ENCODE measurements at places on chromosomes 2 and 18. TPM values are rescaled to one million over a fixed set of nuclear protein-coding genes. Genes with fewer than 3 reads are reported as not detected.

LRRC30 gene
- total RNA-seq, result not detected

IFIH1 gene
- 9.1 TPM for total RNA-seq

SH3BP4 gene
- 113 TPM for total RNA-seq

PTPRN gene
- 1.2 TPM for total RNA-seq

DNA sequence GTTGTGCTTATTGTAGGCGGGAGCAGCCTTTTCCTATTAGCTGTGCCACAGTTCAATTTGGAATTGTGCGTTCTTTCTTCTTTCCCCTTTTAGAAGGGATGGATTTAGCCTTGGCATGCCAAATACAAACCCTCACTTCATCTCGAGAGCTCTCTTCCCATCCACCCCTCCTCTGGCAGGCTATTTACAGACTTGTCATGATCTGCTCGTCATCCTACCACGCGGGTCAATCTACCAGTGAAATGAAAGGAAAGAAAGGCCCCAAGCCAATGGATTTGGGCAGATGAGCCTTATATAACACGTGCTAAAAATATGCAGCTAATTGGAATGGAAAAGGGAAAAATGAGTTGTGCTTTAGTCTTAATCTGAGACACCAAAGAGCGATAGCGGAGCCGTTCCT is 277.5 kb downstream of the PRKCE start:
- DNase-seq, result no peak

- no peak for DNase-seq
Observed at GRCh38 chr2:149205143-149205542, 125.2 kb upstream of the LYPD6 start.

DNA sequence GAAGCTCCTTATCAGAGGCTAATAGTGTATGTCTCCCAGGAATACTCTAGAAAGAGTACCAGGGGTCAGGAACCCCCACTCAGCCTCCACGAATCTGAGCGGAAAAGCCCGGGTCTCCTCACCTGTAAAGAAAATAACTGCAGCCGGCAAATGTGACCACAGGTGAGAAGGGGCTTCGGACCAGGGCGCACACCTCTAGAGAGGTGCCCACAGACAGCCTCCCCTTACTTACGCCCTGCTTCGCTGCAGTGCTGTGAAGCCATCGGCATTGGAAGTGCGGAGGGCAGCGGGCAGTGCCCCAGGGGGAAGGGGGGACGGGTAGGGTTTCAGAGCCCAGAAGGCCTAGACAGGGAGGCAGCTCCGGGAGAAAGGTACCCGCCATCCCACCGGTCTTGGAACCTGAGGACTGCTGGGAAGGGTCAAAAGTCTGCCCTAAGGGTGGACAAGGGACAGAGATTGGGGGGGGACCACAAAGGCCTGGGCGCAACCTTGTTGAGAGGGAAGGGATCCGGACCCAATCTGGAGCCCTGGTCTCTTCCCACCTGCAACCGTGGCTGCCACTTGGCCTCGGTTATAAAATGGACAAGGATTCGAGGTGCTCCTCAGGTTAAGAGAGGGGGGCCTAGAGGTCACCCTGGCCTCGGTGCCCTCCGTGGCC is 642 bp upstream of the STEAP3 start:
- DNase-seq, result peak; percentile 86

DNA sequence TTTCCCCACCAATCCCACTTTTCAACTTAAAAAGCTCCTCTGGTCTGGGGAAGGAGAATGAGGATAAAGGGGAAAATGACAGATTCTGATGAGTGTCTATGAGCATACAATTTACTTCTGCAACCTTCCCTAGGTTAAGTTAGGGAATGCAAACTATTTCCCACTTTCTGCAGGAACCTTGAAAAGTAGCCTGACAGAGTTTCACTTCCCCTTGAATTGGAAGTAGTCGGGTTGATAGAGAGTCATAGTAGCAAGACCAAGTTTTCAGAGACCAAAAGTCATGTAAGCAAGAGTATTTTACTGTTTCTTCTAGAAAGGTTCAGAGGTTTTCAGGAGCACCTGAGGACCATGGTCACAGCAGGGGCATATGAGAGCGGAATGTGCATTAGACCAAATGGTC is 815.1 kb downstream of the CPS1 start:
- no peak for DNase-seq

- peak; percentile 69 for DNase-seq
Observed at GRCh38 chr2:71922499-71923142, 225.0 kb downstream of the CYP26B1 start.

DNA sequence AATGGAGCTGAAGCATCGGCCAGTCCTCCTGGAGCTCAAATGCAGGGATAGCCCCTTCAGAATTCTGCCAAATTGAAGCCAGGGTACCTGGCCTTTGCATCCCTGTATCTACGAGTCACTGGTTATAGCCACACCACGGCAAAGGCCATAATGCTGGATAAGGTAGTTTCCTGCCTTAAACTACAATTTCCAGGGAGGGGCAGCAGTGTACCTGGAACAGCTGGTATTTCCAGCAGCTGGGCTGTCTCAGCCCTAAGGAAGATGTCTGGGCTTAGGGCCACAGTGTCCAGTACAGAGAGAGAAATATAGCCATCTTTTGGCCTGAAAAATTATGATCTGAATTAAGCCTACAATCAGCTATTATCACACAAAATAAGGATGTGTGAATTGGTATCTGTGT is 180.3 kb downstream of the GCA start:
- DNase-seq, result no peak

DNA sequence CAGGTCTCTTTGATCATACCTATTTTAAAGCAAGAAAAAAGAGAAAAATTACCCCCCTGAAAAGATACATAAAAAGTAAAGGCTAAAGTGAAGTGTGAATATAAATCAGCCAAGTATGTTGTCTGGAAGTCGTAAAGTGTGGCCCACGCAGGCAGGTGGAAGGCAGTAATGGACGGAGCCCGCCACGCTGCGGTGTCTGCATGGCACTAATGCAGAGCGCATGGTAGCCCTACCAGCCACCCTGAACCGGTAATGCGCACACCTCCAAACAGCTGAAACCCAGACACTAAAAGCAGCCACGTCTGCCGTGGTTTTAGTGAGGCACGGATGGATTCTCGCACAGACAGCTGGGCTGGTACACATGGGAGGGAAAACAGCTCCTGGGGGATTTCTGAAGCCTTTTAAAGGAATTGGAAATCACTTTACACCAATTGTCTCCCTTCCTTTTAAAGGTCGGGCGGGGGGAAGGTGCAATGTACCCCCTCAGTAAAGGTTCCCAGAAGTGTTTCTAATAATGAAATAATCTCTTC is 615.2 kb downstream of the CNTNAP5 start:
- DNase-seq, result no peak

- no peak for DNase-seq
Observed at GRCh38 chr2:31011587-31011986, 126.7 kb downstream of the GALNT14 start.

DNA sequence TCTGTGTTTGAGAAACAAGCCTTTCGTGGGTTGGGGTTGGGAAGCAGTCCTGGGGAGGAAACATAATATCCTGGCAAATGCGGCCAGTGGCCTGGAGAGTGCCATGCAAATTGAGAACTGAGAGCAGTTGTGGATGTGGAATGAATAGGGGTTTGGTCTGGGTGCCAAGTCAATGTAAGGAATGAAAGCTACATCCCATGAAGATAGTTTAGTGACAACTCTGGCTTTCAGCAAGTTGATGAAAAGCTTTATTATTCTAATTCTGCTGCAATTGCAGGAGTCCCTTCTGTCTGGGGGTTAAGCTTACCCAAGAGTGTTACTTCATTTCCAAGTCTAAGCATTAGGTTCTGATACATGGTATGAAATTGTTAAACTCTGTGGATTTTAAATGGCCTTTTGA is 771.6 kb downstream of the DPP10 start:
- no peak for DNase-seq

- peak; percentile 21 for DNase-seq
Observed at GRCh38 chr2:45930396-45930792, 278.9 kb downstream of the PRKCE start.

DNA sequence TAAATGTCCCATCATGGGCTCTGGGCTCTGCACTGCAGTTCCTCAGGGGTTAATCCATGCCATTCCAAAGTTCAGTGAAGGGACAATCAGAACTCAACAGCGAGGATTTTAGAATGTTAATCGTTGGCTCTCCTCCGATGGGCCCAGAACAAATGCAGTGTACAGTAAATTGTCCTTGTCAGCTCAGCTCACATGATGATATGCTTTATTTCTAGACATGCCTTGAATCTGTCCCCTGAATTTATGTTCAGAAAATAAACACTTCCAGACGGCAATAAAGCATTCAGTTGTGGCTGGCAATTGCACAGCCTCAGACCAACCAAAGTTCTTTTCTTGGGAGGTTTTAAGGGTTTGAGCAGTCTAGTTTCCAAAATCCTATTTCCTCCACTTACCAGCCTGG is 981.2 kb downstream of the BCL11A start:
- no peak for DNase-seq

GRCh38 chr2:148130581-148130980 is 109.7 kb downstream of the MBD5 start:
- no peak for DNase-seq

DNA sequence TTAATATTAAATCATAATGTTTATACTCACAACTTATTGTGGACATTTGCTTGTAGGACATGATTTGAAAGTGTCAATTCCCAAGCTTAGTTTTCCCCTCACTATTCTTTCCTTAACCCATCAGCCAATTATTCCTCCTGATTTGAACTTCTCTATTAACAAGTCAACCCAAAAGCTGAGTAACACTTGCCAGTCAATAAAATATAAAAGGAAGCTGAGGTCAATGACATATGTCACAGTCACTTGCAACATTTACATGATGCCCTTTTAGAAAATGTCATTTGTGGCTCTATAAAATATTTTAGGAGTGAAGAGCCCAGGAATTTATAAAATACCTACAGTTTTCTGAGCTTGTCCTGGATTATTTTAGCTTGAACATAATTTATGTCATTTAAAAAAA is 7.2 kb downstream of the CCDC68 start:
- peak; percentile 36 for DNase-seq

- no peak for DNase-seq
Observed at GRCh38 chr2:157093666-157094065, 163.8 kb upstream of the GALNT5 start.

Data from osteoblast (primary cell).